ENCODE measurements at places on chromosomes 11 and 22. TPM values are rescaled to one million over a fixed set of nuclear protein-coding genes. Genes with fewer than 3 reads are reported as not detected.
A peak's percentile ranks its signal among the peaks of the same experiment; 100 is the strongest.

GRCh38 chr11:116691771-116692177 lies 81.0 kb downstream of the BUD13 start:
- DNase-seq = peak; percentile 35
- no peaks in the 10 kb centered on the region for H3K4me1 ChIP-seq
- no peak overlapping the region for H3K27ac ChIP-seq
- H3K4me3 ChIP-seq = no peak overlapping the region
- no peaks in the 10 kb centered on the region for H3K36me3 ChIP-seq
- H3K27me3 ChIP-seq = no peaks in the 10 kb centered on the region

Gene CTSW
- total RNA-seq = not detected

DNA sequence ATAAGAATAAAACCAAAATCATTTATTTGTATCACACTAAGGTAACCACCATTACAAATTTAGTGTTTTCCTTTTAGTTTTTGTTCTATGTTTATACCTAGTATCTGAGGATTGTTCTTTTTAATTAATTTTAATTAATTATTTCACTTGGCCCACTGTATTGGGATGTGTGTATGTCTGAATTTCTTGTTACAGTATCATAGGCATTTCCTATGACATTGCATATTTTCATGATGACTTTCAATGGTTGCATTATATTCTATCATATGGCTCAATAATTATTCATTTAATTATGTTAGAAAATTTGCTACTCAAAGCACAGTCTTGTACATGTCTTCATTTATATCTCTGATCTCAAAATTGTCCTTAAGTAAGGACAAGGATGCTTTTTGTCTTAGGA lies 41.0 kb downstream of the C11orf71 start:
- H3K36me3 ChIP-seq = no peaks in the 10 kb centered on the region
- H3K4me1 ChIP-seq = no peaks in the 10 kb centered on the region

Gene FAT3
- total RNA-seq = 3.4 TPM

Gene LYVE1
- total RNA-seq = not detected

DNA sequence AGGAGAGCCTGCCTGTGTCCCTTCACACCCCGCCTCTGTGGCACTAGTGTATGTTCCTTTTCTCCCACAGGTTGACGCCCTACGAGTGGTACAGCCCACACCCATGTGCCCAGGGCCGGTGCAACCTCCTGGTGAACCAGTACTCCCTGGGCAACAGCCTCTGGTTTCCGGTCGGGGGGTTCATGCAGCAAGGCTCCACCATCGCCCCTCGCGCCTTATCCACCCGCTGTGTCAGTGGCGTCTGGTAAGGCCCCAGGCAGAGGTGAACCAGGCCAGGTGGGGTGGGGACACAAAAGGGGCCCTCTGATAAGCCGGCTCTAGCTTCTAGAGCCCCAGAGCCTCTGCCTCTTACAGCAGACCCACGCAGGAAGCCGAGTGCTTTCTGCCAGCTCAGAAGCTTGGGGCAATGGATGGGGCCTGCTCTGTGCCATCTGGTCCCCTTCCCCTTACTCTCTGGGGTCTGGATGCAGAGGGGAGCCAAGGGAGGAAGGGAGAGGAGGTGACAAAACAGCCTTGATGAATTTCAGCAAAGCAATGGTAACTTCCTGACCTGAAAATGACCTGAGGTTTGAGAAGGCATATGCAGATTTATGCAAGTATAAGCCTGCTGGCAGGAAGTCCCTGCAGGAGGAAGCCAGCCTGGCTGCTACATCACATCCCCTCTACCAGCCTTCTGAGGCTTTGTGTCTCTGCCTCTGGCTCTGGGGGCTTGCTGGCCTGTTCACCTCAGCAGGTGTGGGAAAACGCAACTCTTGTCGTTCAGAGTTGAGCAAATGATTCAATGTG lies 67.0 kb upstream of the TBCEL start:
- no peak for DNase-seq
- no peak overlapping the region for H3K27ac ChIP-seq
- H3K4me3 ChIP-seq = no peak overlapping the region
- H3K4me1 ChIP-seq = peaks cover 6% of the 10 kb centered on the region
- H3K36me3 ChIP-seq = no peaks in the 10 kb centered on the region

GRCh38 chr22:26663374-26663923 lies 6.1 kb downstream of the MIAT start:
- peaks cover 10% of the 10 kb centered on the region for H3K27me3 ChIP-seq
- H3K4me3 ChIP-seq = no peak overlapping the region

All from cardiac muscle cell (in vitro differentiated cells and primary cell).